Thyroid gland (tissue), 4 donors: ENCODE measurements at places on chromosomes 7 and 10. TPM values are rescaled to one million over a fixed set of nuclear protein-coding genes. Genes with fewer than 3 reads are reported as not detected.

GRCh38 chr7:46291601-46292150 is 370.6 kb upstream of the IGFBP3 start:
- H3K27ac ChIP-seq: no peak overlapping the region
- H3K4me1 ChIP-seq: no peaks in the 10 kb centered on the region
- H3K36me3 ChIP-seq: no peaks in the 10 kb centered on the region
- no peaks in the 10 kb centered on the region for H3K27me3 ChIP-seq
- H3K4me3 ChIP-seq: no peak overlapping the region
- DNase-seq: no peak

DNA sequence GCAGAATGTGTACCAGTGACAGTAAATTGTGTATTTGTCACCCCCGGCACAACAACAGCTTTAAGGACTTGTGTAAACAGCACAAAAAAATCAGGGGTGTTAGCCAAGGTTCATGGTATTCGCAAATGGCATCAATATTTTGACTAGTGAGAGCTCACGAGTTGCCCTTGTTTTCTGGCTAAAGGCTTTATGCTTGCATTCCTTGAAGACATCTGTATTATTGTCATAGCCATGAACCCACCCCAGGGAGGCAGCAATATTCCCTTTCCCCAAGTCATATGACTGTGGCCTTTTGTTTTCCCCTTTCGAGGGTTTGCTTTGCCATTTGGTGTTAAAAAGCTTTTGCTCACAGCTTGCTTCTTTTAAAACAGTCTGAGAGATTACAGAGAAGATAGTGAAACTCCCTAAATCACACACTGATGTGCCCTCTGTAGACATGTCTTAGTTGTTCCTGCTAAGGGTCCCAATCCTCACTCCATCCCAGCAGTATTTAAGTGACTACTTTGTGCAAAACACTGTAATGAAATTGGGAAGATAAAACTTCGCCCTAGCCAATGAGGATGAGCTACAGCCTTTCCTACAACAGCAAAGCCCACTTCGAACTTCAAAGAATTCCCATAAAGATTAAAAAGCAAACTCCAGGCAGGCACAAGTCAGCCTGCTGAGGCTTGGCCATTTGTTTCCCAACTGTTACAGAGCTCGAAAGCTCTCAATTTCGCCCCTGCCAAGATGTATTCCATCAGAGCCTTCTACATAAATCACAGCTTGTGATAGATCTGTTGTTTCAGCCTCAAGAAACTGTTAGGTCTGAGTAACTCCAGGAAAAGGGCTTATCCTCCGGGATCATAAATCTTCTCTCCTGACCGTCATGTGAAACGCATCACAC is 172.3 kb downstream of the ADAM12 start:
- H3K27ac ChIP-seq: no peak overlapping the region
- H3K4me3 ChIP-seq: no peak overlapping the region
- H3K4me1 ChIP-seq: no peaks in the 10 kb centered on the region
- no peaks in the 10 kb centered on the region for H3K36me3 ChIP-seq

DNA sequence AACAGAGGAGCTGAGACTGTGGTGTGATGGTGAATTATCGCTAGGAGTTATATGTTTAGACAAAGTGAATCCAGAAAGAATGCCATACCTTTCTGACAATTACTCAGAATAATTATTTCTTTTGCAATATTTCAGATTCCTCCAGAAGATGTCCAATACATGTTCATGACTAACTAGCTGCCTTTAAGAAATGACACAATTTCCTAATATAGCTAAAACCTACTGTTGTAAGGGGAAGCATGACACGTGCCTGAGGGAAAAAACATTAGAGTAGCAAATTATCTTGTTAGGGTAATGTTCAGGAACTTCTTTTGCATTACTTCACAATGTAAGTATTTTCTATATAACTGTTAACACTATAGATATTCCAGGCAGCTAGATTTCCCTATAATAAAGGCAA is 150.3 kb downstream of the COL28A1 start:
- H3K27ac ChIP-seq: no peak overlapping the region
- DNase-seq: no peak
- no peaks in the 10 kb centered on the region for H3K36me3 ChIP-seq
- no peaks in the 10 kb centered on the region for H3K27me3 ChIP-seq

DNA sequence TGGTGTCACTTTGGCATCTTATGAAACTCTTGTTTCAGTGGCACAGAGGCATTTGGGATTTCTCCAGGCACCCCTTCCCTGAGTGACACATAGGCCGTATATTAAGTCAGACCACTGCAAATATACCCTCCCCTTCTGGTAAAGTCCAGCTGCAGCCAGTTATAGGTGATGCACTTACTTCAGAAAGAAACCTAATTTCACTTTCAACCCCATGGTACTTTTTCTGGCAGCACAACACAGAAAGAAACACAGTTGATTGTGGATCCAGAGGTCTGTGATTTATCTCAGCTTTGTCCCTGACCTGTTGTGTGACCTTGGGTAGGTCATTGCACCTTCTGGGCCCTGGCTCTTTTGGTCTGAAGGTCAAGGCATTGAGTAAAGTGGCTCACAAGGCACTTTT is 173.2 kb downstream of the BUB3 start:
- H3K27me3 ChIP-seq: no peaks in the 10 kb centered on the region
- no peaks in the 10 kb centered on the region for H3K4me1 ChIP-seq
- DNase-seq: no peak
- H3K4me3 ChIP-seq: no peak overlapping the region
- H3K36me3 ChIP-seq: no peaks in the 10 kb centered on the region
- no peak overlapping the region for H3K27ac ChIP-seq

DNA sequence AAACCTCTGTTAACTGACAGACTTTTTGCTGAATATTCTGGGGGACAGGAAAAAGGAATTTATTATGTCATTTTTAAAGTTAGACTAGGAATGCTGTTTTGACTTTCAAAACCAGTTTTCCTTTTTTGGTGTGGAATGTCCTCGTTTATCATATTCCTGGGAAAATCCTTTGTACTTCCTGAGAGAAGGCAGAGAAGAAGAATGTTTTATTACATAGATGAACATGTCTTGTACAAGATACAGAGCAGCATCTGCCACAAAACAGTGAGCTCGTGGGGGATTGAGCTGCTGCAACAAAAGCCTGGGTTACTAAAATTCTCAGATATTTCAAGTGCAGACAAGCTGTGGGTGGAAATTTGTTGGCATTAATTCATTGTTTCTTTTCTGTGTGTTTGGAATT is 20.2 kb downstream of the MCU start:
- no peaks in the 10 kb centered on the region for H3K27me3 ChIP-seq
- DNase-seq: no peak
- no peak overlapping the region for H3K4me3 ChIP-seq
- H3K27ac ChIP-seq: peak overlapping the region; percentile 30

Gene KAZALD1
- 3.7 TPM for total RNA-seq

Gene PTPRZ1
- total RNA-seq: not detected
